CD4-positive, alpha-beta T cell treated with Interferon gamma for 1 hour (primary cell): ENCODE measurements at places on chromosomes 16 and 17.

DNA sequence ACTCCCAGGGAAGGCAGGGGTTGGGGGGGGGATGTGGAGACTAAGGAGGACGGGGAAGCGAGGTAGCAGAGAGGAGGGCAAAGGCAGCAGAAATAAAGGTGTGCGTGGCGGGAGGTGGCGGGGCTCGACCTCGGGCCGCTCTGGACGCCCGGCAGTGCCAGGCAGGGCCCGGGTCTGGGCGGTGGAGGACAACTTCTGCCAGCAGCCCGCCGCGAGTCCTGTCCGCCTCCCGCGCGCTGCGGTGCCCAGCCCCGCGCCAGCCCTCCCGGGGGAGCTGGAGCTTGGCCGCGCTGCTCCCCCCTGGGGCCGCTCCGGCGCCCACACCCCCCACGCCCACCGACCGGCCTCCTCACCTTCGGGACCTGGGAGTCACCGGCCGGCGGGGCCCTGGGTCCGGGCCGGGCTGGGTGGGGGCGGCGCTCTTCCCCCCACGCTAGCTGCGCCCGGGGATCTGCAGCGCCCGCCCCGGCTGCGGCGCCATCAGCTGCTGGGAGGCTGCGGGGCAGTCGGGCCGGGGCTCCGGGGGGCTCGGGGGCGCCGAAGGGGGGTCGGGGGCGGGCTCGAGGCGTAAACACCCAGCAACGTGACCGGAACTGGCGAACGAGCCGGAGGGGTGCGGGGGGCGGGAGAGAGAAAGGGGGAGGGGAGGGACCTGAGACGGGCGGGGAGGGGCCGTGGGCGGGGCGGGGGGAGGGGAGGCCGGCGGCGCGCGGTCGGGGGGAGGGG lies at the start of gene CCDC92B:
CCDC92B (minus strand) TSS at position 595 of the 726 bp plus-strand sequence. CDS start 14,507 bp downstream, outside the sequence.
- no peak for DNase-seq

GRCh38 chr17:63289931-63290330 lies 156.2 kb downstream of the CYB561 start:
- no peak for DNase-seq

DNA sequence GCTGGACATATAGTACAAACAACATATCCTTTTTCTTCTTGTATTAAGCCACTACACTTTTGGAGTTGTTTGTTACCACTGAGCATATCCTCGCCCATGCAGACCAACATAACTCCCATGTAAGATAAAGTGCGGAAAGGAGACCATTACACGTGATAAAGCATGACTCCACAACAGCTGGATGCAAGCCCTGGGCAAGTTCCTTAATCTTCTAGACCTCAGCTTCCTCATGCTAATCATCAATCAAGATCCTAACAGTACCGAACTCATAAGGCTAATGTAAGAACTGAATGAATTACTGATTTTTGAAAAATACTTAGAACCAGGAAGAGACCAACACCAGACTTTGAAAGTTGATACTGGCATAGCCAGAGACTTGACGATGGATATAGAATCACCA lies 47.0 kb upstream of the GSG1L start:
- DNase-seq: no peak

DNA sequence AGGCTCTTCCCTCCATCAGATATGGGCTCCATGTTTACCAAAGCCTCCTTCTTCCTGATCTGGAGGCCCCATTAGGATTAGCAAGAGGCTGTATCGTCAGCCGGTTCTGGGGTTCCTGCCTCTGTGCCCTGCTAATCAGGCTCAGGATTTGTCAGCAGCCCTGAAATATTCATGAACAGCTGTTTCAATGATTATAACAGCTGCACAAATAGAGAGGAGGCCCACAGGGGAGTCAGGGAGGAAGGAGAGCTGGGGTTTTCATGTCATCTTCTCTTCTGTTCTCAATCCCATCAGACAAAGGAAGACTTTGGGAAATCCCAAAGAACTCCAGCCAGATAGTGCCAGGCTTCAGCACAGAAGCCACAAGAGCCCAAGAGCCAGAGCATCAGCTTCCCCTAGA lies 72.3 kb upstream of the MMP2 start:
- DNase-seq: no peak

- DNase-seq: no peak
Measured at GRCh38 chr16:71929048-71929447, 33.7 kb downstream of the IST1 start.

DNA sequence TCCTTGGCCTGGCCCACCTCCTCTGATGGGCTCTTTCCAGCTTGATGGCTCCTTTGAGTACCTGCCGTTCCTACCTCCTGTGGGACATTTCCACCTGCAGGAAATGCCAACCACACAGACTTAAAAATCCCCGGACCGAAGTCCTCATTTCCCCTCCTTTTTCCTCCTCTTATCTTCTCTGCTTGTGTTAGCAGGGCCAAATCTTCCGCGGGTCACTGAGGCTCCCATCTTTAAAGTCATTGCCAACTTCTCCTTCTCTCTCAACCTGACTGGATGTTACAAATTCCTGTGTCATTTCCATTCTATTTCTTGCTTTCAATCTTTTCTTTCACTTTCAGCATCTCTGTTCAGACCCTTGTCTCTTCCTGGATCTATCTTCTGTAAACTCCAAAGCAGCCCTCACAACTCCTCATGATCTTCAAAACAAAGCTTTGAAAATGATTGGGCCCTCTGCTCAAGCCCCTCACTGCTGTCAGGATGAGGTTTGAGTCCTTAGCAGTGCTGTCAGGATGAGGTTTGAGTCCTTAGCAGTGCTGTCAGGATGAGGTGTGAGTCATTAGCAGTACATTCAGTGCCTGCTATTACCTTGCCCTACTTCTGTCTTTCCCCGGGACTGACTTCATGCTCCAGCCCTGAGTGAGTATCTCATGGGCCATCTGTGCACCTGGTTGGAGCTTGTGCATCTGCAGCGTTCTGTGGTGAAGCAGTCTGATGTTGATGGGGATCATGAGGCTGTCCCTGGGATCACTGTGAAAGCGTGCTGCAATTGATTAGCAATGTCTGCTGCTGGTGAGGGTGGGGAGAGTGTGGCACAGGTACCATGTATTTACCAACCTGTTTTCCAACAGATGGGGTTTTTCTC lies 100.1 kb downstream of the IRF8 start:
- DNase-seq: no peak

DNA sequence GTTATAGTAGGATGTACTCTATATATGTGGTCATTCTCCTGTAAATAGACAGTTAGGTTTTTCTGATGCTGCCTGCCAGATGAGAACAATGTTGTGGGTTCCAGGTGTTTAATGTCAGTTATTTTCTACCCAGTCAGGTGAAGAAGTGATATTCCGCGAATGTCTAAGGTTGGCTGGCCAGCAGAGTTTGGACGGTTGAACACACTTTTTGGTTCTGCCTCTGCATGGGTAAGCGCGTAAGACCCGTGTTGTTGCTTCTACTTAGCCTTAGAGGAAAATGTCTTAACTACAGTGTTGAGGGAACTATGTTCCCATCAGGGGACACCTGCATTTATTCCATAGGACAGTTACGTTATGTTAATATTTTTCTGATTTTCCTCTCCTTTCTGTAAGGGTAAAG lies 162.6 kb downstream of the MAP2K6 start:
- DNase-seq: no peak

- DNase-seq: no peak
Measured at GRCh38 chr17:40534371-40535189, 30.7 kb downstream of the CCR7 start.

GRCh38 chr17:63598281-63598680 lies 2.4 kb upstream of the TACO1 start:
- DNase-seq: no peak

GRCh38 chr17:36027761-36028160 lies 10.0 kb upstream of the CCL23 start:
- no peak for DNase-seq

DNA sequence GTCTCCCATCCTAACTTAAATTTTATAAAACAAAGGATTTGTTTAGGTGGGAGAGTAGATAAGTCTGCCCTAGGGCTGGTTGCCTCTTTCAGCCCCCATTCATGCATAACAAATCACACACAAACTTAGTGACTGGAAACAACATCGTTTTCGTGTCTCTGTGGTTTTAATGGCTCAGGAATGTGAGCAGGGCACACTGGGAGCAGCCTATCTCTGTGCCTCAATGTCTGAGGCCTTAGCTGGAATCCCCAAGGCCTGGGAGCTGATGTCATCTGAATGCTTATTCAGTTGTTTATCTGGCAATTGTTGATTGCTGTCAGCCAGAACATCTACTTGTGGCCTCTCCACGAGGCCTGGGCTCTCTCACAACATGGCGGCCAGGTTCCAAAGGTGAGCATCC lies 101.9 kb upstream of the HSBP1 start:
- no peak for DNase-seq

DNA sequence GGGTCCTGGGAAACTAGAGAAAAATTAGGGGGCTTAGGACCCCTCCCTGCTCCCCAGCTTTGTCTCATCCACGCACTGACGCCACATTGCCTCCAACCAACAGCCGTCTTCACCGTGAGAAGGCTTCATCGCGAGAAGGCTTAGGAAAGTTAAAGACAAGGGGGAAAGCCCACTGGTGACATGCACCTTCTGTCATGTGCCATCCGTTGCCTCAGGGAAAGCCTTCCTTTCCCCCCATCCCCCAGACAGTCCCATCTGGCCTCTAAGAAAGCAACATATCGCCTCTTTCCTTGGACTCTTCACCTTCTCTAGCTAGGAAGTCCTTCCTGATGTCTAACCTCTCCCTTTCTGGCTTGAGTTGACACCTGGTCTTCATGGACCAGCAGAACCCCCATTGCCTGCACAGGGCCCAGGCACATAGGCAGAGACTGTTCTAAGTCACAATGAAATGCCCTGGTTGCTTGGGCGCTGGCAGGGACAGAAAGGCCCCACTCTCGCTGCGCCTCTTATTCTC lies 2.1 kb downstream of the FOXN1 start:
- DNase-seq: no peak

GRCh38 chr17:68378268-68379176 lies 78.8 kb downstream of the WIPI1 start:
- peak; percentile 42 for DNase-seq

DNA sequence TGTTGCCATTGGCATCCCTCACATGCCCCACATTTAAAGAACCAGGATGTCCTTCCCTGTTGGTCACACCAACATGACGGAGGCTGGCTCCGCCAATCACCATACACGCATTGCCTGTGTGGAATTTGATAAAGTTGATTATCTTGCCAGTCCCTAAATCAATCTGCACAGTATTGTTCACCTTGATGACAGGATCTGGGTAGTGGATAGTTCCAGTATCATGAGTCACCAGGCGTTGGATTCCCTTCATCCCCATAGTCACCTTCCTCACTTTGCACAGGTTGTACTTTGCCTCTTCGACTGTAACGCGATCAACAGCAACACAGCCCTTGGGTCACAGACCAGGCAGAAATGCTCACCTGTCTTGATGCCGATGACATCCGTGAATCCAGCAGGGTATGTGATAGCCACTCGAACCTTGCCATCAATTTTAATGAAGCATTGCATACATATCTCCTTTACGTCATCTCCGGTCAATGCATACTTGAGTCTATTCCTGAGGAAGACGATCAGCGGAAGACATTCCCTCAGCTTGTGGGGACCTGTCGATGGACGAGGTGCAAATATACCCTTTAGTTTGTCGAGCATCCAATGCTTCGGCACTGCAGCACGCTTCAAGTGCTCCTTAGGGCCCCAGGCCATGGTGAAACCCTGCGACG lies 14.2 kb downstream of the CTRB2 start:
- no peak for DNase-seq

DNA sequence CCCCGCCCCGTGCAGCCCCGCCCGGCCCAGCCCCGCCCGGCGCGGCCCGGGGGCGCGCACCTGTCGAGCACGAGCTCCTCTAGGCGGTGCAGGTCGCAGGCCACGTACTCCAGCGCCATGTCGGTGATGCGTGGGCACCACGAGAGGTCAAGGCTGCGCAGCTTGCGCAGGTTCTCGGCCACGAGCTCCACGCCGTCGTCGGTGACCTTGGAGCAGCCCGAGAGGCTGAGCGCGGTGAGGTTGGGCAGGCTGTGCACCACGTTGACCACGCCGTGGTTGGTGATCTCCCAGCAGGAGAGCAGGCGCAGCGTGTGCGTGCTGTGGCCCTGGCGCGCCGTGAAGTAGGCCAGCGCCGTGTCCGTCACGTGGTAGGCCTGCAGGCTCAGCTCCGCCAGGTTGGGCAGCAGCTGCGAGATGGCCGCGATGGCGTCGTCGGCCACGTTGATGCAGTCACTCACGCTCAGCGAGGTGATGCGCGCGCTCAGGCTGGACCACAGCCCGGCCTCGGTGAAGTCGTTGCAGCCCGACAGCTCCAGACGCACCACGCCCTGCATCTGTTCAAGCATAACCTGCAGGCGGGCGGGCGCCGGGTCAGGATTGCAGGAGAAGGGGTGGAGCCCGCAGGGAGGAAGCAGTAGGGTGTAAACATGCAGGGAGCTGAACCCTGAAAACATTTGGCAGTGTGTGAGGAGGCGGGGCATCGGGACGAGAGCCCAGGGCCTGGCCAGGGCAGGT lies 5.3 kb upstream of the WDR24 start:
- DNase-seq: peak; percentile 50

- DNase-seq: no peak
Measured at GRCh38 chr16:716768-717325, 1.9 kb downstream of the METRN start.

GRCh38 chr16:69754469-69755310 lies at the start of gene NOB1:
NOB1 (minus strand) TSS chr16:69754926; CDS start chr16:69754910, 16 bp downstream.
- DNase-seq: peak; percentile 99

- no peak for DNase-seq
Measured at GRCh38 chr16:50609471-50609870, 61.3 kb downstream of the NKD1 start.

DNA sequence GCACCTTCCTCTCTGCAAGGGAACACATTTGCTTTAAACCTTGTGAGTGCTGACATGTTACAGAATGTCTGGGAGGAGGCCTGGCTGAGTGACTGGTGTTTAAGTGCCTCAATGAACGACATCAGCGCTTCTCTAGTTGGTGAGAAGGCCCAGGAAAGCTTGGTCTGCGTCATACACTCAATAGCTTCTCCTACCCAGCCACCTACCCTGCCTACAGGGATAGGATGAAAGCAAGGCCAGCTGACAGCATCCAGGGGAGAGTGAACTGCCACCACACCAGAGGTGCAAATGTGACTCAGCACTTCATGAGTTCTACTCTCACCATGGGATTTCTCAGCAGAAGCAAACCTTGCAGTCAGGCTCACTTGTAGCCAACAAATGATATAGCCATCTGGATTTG lies 31.7 kb upstream of the CFAP20 start:
- DNase-seq: no peak

DNA sequence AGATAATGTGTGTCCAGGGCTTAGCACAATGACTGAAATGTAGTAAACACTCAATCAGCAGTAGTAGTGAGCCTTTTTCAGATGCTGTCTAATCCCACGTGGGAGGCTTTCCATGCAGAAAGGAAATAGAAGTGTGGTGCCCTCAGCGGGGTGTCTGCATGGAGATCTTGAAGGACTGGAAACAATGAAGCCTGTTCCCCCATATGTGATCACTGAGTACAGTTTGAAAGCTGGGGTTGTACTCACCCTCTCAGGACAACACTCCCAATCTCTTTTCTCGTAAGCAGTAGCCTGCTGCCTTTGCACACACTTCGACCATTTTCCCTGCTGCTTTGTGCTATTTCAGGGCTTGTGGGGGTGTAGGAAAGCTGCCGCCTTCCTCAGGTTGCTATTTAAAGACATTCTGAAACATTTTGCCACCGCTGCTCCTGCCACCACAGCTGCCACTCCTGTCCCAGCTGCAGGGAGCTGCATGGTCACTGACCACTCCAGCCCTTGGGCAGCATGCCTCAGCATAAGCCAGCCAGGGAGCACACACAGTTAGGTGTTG lies 40.6 kb upstream of the HAS3 start:
- DNase-seq: no peak
